A549 treated with Hydrocortisone at 1 μM for 4 hours (cell line): ENCODE measurements at places on chromosomes 7 and 10. TPM values are rescaled to one million over a fixed set of nuclear protein-coding genes. Genes with fewer than 3 reads are reported as not detected.

GNAT3 gene
- total RNA-seq: not detected in 5 replicates

NDUFB2 gene
- 331 to 419 TPM (median 380 TPM) in 5 replicates for total RNA-seq

NEBL gene
- 8.1 to 11.9 TPM (median 10.9 TPM) in 5 replicates for total RNA-seq

CYP3A5 gene
- total RNA-seq: 1.5 to 2.2 TPM (median 1.8 TPM) in 5 replicates

CISD1 gene
- 37.9 to 57.3 TPM (median 53.2 TPM) in 5 replicates for total RNA-seq

IFIT3 gene
- total RNA-seq: 3.4 to 5.3 TPM (median 4.5 TPM) in 5 replicates

ADRB1 gene
- 1.1 to 1.4 TPM (median 1.2 TPM) in 5 replicates for total RNA-seq
